ENCODE measurements at places on chromosomes 7 and 10.

DNA sequence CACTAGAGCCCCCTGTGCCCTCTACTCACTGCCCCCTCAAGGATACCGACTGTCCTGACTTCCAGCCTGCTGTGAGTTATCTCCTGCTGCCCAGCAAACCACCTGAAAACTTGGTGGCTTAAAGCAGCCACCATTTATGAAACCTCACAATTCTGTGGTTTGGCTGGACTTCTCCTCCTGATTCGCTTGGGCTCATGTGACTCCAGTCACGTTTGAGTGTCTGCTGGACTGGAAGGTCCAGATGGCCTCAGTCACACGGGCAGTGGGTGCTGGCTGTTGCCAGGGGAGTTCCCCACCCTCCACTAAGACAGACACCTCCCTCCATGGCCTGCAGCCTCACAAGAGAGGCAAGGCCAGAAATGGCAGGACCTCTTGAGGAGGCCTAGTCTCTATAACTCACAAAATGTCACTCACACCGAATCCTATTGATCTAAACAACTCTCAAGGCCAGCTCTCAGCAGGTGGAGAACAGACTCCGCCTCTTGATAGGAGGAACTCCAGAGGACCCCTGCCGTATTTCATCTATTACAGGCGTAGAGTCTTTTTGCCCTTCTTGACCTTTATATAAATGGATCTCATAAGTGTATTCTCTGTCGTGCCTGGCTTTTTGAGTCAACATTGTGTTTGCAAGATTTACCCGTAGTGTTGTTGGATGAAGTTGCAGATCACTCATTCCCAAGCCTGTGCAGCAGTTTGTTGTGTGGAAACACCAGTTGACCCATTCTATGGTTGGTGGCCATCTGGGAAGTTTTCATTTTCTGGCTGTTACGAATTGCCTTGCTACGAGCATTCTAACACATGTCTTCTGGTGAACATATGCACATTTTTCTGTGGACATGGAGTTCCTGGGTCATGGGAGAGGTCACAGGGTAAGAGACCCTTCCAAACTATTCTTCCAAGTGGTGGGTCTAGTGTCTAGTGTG lies 48.3 kb downstream of the ZMIZ1 start:
- peaks cover 24% of the 10 kb centered on the region for H3K4me1 ChIP-seq
- no peaks in the 10 kb centered on the region for H3K36me3 ChIP-seq
- no peak for DNase-seq

DNA sequence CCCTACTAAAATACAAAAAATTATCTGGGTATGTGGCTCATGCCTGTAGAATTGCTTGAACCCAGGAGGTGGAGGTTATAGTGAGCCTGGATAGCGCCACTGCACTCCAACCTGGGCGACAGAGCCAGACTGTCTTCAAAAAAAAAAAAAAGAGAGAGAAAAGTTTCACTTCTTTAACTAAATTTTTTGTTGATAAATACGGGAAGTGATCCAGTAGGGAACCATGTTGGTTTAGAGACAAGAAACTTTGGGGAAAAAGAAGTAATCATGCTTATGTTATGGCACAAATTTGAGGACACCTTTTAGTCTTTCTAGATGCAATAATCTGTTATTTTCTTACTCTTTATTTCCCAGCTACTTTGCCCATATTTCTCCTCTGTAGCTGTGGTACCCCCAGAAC lies 309.7 kb downstream of the TYW1 start:
- H3K27me3 ChIP-seq = no peaks in the 10 kb centered on the region
- DNase-seq = no peak
- H3K4me1 ChIP-seq = peaks cover 21% of the 10 kb centered on the region
- H3K36me3 ChIP-seq = peaks cover 43% of the 10 kb centered on the region
- no peak overlapping the region for H3K4me3 ChIP-seq

DNA sequence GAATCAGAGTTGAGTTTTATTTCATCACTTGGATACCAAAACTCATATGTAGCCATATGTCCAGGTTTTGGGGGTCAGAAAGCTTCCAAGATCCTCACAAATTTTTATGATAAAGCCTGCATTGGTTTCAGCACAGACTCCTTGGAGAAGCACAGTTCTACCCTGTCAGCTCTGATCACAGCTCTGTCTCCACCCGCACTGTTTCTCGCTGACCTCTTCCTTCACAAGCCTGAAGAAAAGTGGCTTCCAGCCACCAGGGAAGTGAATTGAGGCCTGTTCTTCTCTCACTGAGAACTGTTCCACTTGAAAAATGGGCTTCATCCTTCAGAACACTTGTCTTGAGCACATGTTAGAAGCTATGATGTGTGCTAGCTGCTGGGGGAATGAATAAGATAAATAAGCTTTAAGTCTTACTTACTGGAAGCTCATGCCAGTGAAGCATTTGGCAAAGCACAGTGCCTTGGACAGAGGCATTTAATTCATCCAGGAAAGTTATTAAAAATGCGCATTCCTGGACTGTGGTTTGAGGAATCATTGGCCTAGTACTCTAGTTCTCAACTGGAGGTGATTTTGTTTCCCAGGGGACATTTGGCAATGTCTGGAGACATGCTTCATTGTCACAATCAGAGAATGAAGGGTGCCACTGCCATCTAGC lies 133.6 kb downstream of the BMPER start:
- H3K27me3 ChIP-seq = no peaks in the 10 kb centered on the region
- H3K27ac ChIP-seq = no peak overlapping the region
- DNase-seq = no peak
- H3K4me1 ChIP-seq = no peaks in the 10 kb centered on the region
- H3K36me3 ChIP-seq = no peaks in the 10 kb centered on the region
- H3K4me3 ChIP-seq = no peak overlapping the region

DNA sequence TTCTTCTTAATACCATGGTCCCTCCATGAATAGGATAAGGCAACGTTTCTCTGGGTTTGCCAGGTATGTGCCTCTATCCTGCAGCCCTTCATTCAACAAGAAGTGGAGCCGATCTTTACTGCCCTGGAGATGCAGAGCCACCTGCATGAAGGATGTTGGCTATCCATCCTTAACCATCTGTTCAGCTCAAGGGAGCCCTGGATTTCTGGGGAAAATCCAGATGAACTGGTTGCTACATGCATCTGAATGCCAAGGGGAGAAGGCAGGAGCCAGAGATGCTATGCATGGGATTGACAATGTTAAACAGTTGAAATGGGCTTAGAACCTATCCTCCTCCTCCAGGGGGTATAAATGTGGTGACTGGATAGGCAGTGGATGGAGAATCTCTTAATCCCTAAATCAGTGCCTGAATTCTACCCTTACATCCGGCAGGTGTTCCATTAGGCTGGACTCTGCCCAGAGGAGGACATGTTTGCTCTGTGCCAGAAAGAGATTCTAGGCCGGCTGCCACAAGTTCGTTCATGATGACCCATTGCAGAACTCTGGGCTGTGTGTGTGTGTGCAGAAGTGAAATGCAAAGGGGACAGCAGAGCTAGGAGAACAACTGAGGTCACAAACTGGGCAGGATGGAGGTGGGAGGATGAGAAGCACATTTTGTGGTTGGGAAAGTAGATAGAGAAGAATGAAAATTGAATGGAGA lies 15.6 kb downstream of the CPED1 start:
- H3K4me1 ChIP-seq = peaks cover 4% of the 10 kb centered on the region
- H3K27ac ChIP-seq = no peak overlapping the region
- DNase-seq = no peak
- no peaks in the 10 kb centered on the region for H3K36me3 ChIP-seq
- no peak overlapping the region for H3K4me3 ChIP-seq

- H3K4me3 ChIP-seq = no peak overlapping the region
- peaks cover 80% of the 10 kb centered on the region for H3K36me3 ChIP-seq
- H3K4me1 ChIP-seq = peaks cover 3% of the 10 kb centered on the region
- no peak overlapping the region for H3K27ac ChIP-seq
- no peaks in the 10 kb centered on the region for H3K27me3 ChIP-seq
These were observed 91.0 kb downstream of the TRIM24 start for GRCh38 chr7:138551102-138551501.

DNA sequence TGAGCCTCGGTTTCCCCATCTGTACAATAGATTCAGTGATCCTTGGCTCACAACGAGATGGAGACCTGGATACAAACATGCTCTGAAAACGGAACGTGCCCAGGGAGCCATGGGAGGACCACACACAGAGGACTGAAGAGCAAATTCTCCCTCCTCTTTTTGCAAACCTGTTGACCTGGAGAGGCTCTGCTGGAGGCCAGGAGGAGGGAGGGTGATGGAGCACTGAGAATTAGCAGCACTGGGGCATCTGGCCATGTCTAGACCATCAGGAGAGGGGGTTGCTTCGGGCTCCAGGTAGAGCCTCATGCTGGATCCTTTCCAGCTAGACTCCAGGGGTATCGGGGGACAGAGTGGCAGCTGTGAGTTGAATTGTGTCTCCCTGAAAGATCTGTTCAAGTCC lies 97.4 kb upstream of the GPR26 start:
- H3K36me3 ChIP-seq = no peaks in the 10 kb centered on the region
- no peak for DNase-seq
- no peak overlapping the region for H3K27ac ChIP-seq
- H3K27me3 ChIP-seq = peaks cover 2% of the 10 kb centered on the region
- no peaks in the 10 kb centered on the region for H3K4me1 ChIP-seq

DNA sequence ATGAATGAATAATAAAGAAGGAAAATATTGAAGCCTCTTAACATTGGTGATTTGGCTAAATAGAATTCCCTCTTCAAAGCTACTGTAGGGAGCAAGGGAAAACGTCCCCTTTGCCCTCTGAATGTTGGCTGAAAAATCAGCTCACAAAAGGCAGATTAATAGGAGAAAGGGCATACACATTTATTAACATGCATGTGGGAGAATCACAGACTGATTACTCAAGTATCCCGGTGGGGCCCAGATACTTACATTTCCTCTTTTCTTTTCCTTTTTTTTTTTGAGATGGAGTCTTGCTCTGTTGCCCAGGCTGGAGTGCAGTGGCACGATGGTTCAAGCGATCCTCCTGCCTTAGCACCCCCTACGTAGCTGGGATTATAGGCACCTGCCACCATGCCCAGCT lies 68.5 kb downstream of the HK1 start:
- peaks cover 79% of the 10 kb centered on the region for H3K4me1 ChIP-seq
- no peak overlapping the region for H3K4me3 ChIP-seq
- DNase-seq = no peak
- H3K27me3 ChIP-seq = no peaks in the 10 kb centered on the region
- peaks cover 75% of the 10 kb centered on the region for H3K36me3 ChIP-seq

GRCh38 chr10:78568620-78569019 lies 500.1 kb upstream of the ZMIZ1 start:
- no peak overlapping the region for H3K27ac ChIP-seq
- H3K36me3 ChIP-seq = no peaks in the 10 kb centered on the region
- peaks cover 7% of the 10 kb centered on the region for H3K27me3 ChIP-seq

DNA sequence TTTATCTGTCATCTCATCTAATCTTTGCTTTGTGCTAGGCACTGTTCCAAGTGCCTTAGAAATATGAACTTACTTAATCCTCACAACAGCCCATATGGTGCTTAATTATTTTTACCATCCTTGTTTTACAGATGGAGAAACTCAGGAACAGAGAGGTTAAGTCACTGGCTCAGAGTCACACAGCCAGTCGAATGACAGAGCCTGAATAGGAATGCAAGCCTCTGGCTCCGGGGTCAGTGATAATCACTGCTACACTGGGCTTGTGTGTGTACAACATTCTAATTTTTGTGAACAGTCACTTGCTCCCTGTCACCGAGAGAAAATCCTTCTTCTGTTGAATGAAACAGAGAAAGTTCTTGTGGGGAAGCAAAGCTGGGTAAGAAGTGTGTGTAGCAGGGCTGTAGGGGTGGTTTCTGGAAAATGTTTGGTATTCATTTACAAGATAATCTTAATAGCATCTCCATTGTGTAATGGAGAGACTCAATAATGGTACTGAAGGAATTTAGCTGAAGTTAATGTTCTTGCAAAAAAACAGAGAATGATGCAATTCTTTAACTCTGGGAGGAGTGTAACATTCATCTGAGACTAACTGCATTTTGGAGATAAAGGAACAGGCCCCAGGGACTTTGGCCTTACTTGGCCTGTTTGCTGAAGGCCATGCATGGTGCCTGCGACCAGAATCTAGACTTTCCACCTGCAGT lies 290.6 kb downstream of the FRMD4A start:
- H3K36me3 ChIP-seq = no peaks in the 10 kb centered on the region
- H3K4me1 ChIP-seq = peaks cover 5% of the 10 kb centered on the region
- no peak overlapping the region for H3K27ac ChIP-seq
- peaks cover 4% of the 10 kb centered on the region for H3K27me3 ChIP-seq
- H3K4me3 ChIP-seq = no peak overlapping the region

DNA sequence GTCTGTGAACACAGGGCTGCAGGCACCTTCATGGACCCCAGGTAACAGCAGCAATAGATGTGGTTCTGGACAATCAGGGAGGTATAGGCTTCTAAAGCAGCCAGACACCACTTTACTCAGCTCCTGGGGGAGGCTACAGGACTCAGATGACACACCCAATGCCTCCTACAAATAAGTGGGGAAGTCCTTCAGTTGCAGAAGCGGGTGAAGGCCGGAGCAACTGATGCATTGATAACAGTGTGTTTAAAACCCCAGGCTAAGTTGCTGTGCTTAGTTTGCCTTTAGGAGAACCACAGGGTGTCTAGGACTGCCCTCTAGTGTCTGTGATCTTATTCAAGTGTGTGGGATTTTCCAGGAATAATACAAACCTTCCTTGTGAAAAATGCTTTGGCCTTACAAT lies 5.9 kb upstream of the ITGA8 start:
- H3K27me3 ChIP-seq = peaks cover 25% of the 10 kb centered on the region
- no peak overlapping the region for H3K4me3 ChIP-seq
- H3K4me1 ChIP-seq = no peaks in the 10 kb centered on the region
- H3K36me3 ChIP-seq = no peaks in the 10 kb centered on the region
- no peak for DNase-seq

DNA sequence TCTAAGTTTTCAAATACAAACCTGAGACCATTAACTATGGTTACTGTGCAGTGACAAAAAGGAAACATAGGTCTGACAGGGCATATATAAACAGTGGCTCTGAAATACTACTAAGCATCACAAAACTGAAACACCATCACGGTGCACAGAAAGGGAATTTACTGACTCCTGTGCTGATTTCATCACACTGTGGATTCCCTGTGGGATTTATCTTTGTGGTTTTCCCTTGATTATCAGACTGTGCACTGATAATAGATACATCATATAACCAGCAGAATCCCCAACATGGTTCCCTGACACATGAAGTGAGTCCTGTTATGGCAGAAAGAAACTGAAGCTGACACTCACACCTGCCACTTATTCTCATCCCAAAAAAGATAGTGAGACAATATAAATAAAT lies 676.3 kb upstream of the KCND2 start:
- H3K4me1 ChIP-seq = no peaks in the 10 kb centered on the region
- no peak overlapping the region for H3K27ac ChIP-seq
- H3K4me3 ChIP-seq = no peak overlapping the region
- H3K36me3 ChIP-seq = no peaks in the 10 kb centered on the region
- no peak for DNase-seq

- no peak for DNase-seq
- no peaks in the 10 kb centered on the region for H3K36me3 ChIP-seq
- H3K4me1 ChIP-seq = peaks cover 3% of the 10 kb centered on the region
- no peak overlapping the region for H3K27ac ChIP-seq
- H3K4me3 ChIP-seq = no peak overlapping the region
These were observed 218.7 kb downstream of the ABCA13 start for GRCh38 chr7:48389977-48390376.

GRCh38 chr7:12485845-12486244 lies 82.2 kb upstream of the VWDE start:
- no peak overlapping the region for H3K4me3 ChIP-seq
- no peaks in the 10 kb centered on the region for H3K36me3 ChIP-seq
- DNase-seq = no peak
- peaks cover 5% of the 10 kb centered on the region for H3K27me3 ChIP-seq
- H3K27ac ChIP-seq = no peak overlapping the region

Data from activated CD4-positive, alpha-beta memory T cell treated with anti-CD3 and anti-CD28 coated beads, Interleukin-2, amount 10 ng/mL, durations not matched to agents 7 days and 5 days (primary cell).